ENCODE measurements at places on chromosomes 11 and 22.

- DNase-seq: no peak
Measured at GRCh38 chr11:70742553-70743291, 344.4 kb downstream of the CTTN start.

DNA sequence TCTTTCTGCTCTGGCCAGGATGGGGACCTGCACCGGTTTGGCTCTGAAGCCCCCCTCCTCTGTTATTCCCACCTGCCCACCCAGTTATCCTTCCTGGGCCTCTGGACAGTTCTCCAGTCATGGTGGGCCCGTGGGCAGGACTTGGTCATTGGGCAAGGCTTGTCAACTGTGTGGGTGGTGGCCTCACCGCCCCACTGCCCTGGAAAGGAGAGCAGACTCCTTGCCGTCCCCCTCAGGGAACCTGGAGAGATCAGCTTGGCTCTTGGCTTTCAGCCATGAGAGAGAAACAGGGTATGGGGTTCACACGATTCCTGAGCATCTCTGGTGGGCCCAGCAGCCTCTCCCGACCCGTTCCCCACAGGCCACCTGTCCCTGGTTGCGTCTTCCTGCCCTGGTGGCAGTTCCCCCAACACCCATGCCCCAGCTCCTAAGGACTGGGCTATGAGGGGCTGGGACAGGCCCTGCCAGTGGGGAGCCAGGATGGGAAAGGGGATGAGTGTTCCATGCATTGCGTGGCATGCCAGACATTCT lies 92.3 kb downstream of the MORC2 start:
- no peak for DNase-seq

DNA sequence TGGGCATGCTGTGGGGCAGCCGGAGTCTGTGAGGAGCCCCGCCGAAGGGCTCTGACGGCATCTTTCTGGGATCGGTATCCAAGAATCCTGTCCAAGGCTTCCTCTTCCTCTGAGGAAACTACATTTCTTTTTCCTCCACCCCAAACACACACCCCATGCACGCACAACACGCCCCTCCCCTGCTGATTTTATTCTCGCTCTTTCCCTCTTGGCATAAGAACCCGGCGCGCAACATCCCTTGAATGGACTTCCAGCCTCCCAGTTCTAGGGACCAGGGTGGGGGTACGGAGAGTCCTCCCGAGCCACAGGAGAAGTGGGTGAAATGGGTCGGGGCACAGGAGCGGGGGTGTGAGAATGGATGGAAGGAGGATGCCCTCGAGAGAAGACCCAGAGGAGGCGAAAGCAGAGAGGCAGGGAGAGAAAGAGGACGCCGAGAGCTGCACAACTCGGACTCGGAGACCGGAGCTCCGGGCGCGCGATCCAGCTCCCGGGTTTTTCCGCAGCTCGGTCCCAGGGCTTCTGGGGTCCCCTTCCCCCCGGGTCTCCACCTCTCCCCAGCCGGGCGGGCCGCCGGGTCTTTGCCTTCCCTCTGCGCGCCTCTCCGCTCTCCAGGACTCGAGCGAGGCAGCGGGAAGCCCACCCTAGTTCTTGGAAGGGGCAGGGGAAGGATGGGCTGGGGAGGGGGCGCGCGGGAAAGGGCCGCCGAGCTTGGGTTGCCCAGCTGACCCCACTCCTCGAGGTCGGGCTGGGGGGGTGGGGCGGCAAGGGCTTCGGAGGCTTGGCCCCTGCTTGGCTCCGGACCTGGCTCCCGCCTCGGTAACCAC lies 1.5 kb upstream of the LARGE1 start:
- peak; percentile 48 for DNase-seq

DNA sequence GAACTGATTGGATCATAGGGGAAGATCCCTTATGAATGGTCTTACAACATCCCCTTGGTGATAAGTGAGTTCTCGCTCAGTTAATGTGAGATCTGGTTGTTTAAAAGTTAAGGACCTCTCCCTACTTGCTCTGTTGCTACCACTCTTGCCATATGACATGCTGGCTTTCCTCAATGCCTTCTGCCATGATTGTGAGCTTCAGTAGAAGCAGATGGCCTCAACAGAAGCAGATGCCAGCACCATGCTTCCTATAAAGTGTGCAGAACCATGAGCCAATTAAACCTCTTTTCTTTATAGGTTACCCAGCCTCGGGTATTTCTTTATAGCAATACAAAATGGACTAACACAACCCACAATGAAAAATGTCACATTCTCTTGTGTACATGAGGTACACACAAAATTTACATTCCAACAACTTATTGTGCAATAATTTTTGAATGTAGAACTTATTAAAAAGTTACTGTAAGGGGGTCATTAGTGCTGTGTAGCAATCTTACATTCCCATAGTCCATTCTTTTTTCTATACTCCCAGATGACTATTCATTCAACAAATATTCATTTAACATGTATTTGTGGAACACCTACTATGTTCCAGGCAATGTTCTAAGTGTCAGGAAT lies 10.3 kb downstream of the CYP2R1 start:
- no peak for DNase-seq

DNA sequence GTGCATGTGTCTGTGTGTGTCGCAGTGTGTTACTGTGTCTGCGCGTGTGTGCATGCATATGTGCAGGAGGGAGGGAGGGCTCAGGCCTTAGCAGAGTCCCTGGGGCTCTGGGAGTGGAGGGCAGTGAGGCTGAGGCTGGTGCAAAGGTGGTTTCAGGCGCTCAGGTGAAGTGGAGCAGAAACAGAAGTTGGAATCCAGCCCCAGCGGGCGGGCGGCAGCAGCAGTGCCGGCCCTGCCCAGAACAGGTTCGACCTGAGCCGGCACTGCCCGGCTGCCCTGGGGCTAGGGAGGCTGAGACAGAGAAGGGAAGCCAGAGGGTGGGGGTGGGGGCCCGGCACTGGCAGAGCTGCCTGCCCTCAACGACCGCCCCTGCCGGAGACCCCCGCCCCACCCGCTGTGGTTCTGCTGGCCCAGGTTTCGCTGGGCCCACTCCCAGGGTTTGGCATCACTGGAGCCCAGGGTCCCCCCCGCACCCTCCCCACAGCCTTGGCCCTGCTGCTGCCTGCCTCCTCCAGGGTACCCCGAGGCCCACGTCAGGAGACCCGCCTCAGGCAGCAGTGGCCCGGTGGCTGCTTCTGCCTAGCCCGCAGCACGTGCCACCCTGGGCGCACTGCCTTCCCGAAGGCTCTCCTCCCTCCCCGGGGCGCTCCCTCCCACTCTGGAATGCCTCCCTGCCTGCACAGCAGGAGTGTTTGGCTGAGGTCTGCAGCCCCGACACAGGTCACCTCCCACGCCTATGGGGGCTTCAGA lies 13.3 kb downstream of the ASCL2 start:
- no peak for DNase-seq

DNA sequence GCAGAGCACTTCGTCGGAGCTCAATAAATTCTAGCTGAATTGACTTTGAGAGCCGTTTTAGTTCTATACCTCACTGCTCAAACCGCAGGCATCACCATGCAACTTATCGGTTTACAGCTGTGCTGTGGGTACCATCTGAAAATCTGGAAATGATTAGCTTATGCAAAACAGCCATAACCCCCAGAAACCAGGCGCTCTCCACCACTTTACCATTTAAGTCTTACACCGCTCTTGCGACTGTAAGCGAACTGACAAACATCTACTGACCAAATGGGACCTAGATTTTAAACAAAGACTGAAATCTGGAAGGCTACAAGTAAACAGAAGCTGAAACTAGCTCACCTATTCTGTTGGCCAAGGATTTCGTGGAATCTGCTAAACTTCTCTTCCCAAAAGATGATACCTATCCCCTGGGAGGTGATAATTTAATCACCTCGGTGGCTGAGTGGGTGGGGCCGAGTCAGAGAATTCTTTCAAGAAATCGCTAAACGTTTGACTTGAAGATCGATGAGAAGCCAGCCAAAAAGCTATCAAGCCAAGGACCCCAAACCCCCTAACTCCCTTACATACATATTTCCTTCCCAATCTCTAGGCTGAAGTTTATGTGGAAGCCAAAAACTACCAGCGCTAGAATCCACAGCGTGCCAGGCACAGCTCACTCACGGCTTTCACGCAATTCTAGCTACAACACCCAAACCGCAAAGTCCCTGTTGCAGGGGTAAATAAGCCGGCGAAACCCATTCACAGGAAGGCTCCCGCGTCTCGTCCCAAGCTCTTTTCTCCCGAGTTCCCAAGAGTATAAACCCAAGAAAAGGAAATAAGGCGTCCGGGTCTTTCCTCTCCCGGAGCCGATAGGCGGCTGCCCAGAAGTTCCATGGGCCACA lies 644 bp downstream of the SPTY2D1 start:
- peak; percentile 40 for DNase-seq

DNA sequence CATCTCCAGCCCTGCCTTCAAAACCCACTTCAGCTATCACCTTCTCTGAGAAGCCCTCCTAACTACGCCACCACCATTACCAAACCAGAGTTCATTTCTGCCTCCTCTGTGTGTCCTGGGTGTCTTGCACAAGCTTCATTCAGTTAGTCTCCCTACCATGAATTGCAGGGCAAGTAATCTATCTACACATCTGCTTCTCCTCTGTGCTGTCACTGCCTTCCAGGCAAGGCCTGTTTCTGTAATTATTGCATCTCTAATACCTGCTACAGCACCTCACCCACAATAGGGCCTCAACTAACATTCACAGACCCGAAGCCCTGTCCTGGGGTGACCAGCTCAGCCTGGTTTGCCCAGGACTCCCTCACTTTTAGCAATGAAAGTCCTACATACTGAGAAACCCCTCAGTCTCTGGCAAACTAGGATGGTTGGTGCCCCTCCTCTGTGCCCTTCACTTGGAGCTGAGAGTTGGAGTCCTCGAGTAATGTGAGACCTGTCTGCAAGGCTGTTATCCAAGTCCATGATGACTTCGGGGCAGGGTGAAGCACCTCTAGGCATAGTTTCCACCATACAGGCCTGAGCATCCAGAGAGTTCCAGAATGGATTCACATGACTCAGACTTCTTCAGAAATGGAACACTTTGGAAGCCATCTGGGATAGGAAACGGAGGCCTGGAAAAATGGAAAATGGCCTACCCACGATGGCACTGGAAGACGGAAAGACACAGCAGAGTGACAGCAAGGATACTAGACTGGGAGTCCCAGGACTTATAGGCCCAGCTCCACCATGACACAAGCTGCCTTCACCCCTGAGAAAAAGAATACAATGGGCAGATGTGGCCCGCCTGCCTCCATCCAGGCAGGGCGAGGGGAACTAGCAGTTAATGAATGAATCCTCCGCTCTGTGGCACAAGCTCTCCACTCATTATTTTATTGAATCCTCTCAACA lies 269.3 kb downstream of the BUD13 start:
- no peak for DNase-seq

GRCh38 chr11:84564180-84564866 lies 1062.8 kb downstream of the DLG2 start:
- DNase-seq: peak; percentile 23

DNA sequence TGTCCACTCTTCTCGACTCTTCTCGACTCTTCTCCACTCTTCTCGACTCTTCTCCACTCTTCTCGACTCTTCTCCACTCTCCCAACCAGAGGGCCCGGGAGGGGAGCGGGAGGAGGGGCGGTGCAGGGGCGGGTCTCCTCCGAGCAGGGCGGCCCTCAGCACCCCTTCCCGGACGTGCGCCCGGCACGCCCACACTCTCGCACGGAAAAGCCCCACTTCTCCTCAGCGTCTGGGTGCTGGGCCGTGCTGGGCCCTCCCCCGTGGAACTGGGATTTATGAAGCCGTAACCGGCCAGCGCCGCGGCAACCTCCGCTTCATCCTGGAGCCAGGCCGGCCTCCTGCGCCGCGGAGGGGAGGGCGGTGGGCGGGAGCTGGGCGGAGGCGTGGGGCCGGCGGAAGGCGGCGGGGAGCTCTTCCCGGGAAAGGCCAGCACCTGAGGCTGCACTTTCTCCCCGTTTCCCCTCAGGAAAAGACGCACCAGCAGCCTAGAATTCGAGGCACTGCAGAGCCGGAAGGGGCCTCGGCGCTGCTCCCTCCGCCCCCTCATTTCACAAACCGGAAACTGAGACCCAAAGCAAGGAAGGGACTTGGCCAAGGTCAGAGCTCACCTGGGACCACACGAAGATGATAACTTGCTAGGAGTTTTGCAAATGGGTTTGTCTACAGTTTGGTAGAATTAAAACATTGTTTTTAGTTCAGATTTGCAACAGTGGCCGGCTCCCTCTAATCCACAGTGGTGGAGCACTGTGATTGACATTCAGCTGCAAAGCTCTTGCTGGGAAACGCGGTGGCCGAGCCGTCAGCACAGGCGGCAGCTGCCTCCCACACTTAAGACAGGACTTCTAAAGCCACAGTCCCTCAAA lies 31.6 kb upstream of the JAM3 start:
- DNase-seq: peak; percentile 55

DNA sequence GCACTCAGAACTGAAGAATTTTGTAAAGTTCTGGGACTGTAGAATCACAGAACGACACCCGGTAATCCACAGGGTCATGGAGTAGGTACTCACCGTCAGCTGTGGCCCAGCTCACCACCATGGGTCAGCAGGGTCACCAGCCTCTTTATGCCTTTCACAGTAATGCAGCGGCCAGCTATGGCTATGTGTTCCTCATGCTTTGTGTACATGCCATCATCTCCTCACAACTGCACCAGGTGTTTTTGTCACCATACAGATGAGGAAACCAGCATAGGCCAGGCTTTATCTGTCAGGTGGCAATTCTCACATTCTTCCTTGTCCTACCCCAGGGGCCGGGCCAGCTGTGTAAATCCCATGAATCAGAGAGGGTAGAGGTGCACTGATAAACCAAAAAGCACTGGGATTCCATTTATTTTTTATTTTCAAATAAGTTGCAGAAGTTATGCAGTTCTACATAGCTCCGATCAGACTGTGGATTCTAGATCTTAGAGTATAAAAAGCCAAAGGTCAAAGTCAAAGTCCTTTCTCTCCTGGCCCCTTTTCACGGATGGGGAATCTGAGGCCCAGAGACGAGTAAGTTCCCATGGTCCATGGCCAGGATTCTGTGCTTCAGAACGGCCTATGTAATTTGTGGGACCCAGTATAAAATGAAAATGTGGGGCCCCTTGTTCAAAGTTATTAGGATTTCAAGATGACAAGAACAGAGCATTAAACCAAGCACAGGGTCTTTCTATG lies 17.5 kb downstream of the TSKU start:
- no peak for DNase-seq

- no peak for DNase-seq
Measured at GRCh38 chr11:115920841-115921480, 416.7 kb upstream of the CADM1 start.

GRCh38 chr22:27312966-27313855 lies 488.3 kb downstream of the MN1 start:
- no peak for DNase-seq

DNA sequence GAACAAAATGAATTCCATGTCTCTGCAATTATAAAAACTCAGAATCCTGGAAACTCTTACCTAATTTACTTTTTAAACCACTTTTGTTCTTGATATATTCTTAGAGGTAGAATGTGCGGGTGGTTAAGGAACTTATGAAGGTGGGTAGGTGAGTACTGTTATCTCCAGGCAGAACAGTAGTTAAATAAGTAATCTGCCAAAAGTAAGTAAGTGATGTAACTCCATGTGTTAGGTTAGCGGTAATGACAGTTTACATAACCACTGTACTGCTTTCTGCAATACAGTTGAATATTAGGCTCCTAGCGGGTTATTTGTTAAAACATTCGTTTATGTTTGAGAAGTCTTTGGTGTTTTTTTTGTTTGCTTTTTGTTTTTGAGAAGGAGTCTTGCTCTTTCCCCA lies 7.1 kb downstream of the LARGE1 start:
- DNase-seq: no peak

All from GM19239 (cell line).